Mammary epithelial cell (primary cell): ENCODE measurements at places on chromosomes 16 and 17. TPM values are rescaled to one million over a fixed set of nuclear protein-coding genes. Genes with fewer than 3 reads are reported as not detected.

- DNase-seq = no peak
Measured at GRCh38 chr17:76351526-76352071, 2.1 kb downstream of the PRPSAP1 start.

The TEX19 gene
- polyA plus RNA-seq = not detected

The KRTAP2-3 gene
- 4.5 TPM for polyA plus RNA-seq

GRCh38 chr16:12896562-12896961 lies 4.8 kb upstream of the SHISA9 start:
- DNase-seq = peak; percentile 61

The ACSM3 gene
- polyA plus RNA-seq = 0.39 TPM

The DOC2B gene
- not detected for polyA plus RNA-seq

DNA sequence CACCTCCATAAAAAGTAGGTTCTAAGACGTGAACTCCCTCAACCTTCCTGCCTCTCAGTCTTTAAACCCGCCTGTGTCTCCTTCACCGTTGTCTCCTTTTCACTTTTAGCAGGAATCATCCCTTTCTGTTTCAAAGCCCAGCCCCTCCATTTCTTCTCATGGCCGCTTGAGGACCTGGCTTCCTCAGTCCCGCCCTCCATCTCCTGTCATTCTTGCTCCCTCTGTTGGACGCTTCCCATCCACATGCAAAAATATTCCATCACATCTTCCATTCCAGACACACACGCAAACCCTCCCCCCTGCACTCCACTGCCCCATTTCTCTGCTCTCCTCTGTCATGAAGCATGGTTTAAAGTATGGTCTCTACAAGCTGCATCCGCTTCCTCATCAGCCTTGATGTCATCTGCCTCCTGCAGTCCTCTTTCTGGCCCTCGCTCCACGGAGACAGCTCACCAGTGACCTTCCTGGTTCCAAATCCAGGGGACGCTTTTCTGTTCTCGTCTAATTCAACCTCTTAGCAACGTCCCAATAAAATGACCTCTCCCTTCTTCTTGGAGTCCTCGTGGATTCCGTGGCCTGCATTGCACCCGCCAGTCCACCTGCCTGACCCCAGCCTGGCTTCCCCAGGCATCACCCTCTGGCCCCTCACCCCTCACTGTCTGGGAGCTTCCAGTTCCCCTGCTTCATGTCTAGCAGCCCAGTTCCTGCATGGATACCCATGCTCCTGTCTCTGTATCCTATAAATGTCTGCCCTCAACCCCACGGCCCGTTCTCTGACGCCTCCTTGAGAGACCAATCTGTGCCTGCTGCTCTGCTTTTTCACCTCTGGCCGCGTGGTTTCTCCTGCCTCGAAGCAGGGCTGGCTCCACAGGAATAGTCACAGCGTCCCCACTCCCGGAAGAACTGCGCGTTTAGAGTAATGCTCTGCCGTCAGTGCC lies 26.2 kb downstream of the ANKRD40 start:
- DNase-seq = no peak

GRCh38 chr16:10984509-10984908 lies 40.1 kb downstream of the CLEC16A start:
- no peak for DNase-seq

GRCh38 chr16:82767198-82767597 lies 140.4 kb downstream of the CDH13 start:
- no peak for DNase-seq

DNA sequence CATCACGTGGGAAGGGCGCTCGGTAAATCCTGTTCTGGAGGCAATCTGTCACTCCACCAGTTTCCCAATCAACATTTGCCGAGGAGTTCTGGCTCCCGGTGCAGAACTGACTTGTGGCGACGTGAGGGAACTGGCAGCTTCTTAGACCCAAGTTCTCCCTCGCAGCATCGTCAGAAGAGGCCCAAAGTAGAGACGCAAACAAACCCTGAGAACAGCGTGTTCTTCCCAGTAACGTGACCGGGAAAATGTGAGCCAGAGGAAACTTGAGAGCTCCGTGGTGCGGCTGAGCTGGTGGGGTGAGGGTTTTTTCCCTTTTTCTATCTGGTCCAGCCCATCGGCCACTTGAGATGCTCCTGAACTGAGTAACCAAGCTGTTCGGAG lies 158.9 kb upstream of the CACNG5 start:
- DNase-seq = no peak

The TBC1D3B gene
- polyA plus RNA-seq = 0.79 TPM

The ASPHD1 gene
- polyA plus RNA-seq = 2.7 TPM

DNA sequence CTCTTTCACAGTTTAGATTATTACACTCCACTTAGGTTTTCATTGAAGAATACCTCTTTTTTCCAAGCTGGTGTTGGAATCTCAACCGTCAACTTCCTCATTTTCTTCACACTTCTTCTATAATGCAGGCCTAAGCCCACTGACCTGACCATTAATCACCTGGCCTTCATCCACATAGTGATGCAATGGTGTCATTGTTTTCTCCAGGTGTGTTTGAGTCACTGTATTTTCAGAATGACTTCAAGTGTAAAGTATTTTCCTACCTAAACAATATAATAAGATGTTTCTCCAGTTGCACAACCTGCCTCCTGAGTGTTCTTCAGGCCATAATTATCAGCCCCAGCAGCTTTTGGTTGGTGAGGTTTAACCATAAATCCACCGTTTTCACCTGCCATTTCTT lies 1675.1 kb downstream of the TP53TG3F start:
- DNase-seq = peak; percentile 95

DNA sequence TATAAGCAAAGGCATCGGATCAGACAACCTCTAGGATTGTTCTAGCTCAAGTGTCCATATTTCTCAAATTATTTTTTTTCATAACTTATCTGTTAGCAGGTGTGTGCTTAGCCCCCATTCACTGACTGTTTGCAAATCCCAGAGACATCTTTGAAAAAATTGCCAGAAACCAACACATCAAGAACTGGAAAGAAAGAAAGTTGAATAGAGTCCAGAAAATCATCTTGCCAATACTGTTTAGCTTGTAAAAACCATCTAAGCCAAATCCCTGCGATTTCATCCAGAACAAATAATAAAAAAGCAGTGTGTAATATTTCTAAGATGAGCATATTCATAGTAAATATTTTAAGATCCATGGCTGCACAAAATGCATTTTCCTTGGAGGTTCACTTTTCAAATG lies 64.5 kb downstream of the WSCD1 start:
- DNase-seq = no peak

GRCh38 chr17:9370467-9370866 lies 205.2 kb downstream of the STX8 start:
- peak; percentile 59 for DNase-seq
